ENCODE measurements at places on chromosomes 3 and 15.
A peak's percentile ranks its signal among the peaks of the same experiment; 100 is the strongest.

DNA sequence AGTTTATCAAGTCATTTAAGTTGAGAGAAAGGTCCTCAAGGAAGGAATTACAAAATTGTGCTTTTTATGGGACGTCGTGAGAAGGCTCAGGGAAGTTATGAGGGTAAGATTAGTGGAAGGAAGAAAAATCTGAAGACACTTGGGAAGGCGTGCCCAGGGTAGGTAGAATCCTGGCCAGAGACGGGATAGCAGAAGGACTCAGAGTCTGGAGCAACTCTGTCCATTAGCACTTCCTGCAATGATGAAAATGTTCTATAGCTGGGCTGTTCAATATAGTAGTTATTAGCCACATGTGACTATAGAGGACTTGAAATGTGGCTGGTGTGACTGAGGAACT, 271.0 kb upstream of the ZPLD1 start:
- no peak for DNase-seq

GRCh38 chr3:134803051-134803505, 8.0 kb downstream of the EPHB1 start:
- DNase-seq: no peak

GRCh38 chr15:42994546-42994945, 74.0 kb upstream of the TTBK2 start:
- no peak for DNase-seq

GRCh38 chr3:132326251-132326650, 9.0 kb downstream of the ACP3 start:
- no peak for DNase-seq

GRCh38 chr3:29280404-29281093, at the start of gene RBMS3:
TSS of gene RBMS3 (plus strand) at chr3:29281071.
- DNase-seq: peak; percentile 41

DNA sequence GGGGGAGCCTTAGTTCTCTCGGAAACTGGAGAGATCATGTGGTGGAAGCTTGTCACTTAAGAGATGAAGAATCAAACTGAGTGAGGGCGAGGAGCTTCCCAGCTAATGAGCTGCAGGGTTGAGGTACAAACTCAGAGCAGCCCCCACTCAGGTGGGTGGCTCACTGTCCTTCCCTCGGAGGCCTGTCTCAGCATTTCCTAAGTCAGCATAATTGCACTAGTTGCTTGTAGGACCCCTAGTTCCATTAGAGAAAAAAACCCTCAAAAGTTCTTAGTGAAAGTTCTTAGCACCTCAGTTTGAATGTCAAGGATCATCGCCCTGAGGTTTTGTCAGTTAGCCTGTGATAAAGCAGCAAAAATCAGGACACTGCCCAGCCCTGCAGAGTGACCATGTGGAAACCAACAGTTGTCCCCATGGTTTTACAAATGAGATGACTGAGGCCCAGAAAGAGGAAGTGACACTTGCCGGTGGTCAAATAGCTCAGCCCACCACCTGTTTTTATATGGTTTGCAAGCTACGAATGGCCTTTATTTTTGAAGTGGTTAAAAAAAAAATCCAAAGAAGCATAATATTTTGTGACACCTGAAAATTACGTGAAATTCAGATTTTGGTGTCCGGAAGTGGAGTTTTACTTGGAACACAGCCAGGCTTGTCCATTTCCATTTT, 11.9 kb downstream of the SMAD6 start:
- no peak for DNase-seq

DNA sequence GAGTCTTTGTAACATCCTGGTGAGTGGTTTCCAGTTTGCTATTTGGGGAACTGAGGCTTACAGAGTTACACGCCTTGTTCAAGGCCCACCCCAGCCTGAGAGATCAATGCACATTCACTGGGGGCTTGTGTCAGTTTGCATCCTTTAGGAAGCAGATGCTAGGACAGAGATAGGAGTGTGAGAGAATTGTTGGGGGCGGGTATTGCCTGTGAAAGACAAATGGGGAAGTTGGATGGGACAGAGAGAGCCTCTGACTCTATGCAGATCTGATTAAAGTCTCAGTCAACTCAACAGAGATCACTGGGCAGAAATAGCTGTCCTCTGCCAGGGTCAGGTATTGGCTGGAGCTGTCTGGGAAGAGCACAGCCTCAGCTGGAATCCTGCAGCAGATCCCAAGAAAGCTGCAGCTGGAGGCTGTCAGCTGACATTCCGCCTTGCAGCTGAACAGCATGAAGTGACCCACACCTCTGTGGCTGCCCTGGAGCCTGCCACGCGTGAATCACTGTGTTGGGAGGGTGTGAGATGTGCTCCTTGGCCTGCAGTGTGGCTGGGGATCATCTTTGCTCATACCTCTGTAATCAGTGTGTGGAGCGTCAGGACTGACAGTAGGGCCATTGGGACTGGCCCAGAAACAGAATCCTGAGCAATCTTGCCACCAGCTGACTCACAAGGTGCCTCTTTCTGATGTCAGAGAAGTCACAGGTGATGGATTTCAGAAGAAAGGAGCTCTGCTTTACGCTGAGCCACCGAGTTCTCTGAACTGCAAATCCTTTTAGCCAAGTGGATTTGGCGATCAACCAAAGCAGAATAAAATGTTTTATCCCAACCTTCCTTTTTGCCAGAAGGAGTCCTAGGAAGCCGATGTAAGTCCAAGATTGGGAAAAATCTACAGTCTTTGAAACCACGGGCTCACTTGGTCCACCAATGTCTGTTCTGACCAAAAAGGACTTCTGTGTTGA, 284.1 kb upstream of the LRRFIP2 start:
- no peak for DNase-seq

- DNase-seq: no peak
Observed at GRCh38 chr3:32641356-32641755, 43.6 kb upstream of the CNOT10 start.

DNA sequence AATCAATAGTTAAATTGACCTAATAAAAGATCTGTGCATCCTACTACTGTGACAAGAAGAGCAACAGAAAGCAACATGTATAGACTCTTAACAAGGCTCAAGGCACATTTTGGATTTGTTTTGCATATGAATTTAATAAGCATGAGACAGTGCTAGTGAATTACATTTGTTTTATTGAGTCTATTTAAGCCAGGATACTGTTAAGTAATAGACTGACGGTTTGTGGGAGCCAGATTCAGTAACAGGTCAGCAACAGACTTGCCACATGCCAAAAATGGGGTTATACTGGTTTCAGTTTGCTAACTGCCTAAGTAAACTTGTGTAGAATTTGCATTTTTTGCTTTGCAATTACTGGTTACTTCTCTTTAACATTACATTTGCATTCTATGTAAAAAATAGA, 54.0 kb downstream of the MBNL1 start:
- DNase-seq: peak; percentile 97

DNA sequence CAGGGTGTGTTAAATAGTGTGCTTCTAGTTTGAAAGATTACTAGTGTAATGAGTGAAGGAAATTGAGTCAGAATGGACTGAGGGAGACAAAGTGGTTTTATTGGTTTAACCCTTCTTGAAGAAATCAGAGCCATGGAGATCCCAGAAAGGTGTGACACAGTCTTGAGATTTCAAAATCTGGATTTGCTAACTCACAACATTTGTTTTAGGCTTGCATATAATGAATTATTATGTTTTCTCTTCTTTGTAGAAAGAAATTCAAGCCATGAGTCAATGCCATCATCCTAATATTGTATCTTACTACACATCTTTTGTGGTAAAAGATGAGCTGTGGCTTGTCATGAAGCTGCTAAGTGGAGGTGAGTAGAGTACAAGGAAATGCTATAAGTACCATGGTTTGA, 25.1 kb downstream of the OXSR1 start:
- no peak for DNase-seq

DNA sequence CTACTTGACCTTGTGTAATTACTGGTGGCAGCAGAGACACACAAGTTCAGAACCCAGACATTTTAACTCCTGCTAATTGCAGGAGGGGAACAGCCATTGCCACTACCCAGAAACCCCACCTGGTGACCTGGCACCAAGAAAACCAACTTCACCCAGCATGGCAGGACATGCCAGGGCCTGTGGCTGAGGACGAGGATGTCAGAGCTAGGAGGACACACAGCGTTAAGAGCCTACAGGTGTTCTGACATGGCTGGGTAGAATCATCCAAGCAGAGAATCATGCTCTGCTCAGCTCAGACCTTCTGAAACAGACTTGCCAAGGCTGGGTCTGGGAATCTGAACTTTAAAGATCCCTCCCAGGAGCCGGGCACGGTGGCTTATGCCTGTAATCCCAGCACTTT, 11.7 kb upstream of the SPATA12 start:
- DNase-seq: peak; percentile 17

GRCh38 chr3:49017971-49018706, at the start of gene DALRD3:
TSS of gene DALRD3 (minus strand) at chr3:49018580. CDS start at chr3:49018564, 16 bp downstream.
- DNase-seq: peak; percentile 69

DNA sequence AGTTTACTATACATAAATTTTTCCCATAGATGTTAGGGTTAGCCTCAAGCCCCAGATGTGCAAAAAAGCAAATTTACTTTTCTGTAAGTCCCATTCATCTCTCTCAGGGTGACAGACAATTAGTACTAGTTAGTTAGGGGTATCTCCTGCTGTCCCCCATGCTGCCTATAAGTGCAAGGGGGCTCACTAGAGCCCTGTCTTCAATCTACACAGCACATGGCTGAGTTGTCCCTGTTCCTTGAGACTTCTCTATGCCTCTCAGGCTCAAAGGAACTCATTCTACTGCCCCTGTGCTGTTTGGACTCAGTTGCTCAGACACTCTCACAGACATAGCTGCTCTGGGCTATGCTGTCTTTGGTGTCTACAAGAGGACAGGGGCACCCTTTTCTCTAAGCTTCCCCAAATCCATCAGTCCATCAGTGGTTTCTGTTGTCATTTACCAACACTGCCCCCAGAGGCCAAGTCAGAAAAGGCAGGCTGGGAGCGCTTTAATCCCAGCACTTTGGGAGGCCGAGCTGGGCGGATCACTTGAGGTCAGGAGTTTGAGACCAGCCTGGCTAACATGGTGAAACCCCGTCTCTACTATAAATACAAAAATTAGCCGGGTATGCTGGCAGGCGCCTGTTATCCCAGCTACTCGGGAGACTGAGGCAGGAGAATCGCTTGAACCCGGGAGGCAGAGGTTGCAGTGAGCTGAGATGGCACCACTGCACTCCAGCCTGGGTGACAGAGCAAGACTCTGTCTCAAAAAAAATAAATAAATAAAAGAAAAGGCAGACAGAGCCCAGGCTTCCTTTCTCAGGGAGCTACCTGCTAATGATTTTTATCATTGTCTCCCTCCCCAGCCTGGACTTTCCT, 31.4 kb upstream of the PRTG start:
- peak; percentile 24 for DNase-seq

- no peak for DNase-seq
Observed at GRCh38 chr3:35675206-35675605, 35.9 kb downstream of the ARPP21 start.

DNA sequence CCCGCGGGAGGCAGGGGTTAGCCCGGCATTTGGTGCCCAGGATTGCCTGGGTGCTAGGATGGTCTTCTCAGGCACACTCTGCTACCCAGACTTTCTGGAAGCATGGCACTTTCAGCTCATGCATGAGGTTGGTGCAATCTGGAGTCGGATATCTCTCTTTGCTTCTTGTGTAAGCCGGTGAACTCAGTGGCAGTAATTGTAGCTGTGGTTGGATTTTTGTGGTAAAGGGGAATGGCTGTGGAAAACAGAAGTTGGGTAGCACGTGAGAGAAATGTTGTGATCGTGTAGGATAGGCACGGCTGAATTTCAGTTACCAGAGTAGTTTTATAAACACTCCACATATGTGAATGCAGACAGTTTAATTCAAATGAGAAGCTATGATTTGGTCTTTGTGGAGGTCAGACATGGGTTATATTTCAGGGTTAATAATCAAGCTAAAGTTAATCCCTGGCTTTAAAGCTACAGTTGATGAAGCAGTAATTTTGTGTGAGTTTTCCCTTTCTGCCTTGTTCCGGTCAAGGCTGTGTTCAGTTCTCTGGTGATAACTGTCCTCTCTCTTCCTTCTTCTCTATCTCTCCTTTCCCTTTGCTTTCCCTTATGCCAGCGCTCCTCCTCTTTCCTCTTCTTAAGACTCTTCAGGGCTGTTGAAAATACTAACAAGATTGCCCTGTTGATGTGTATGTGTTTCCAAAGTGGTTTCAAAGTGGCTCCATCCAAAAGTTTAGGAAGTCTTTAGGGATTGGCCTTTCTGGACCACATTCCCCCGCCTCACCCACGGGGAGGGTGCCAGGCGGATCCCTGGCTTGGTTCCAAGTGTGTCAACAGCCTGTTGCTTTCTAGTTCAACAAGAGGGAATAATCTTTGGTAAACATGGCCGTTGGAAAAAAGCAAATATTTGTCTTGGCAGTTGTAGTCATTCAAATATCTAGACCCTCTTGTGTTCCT, 404.6 kb upstream of the C2CD4B start:
- peak; percentile 95 for DNase-seq

GRCh38 chr15:57060799-57061198, 142.4 kb downstream of the TCF12 start:
- no peak for DNase-seq

DNA sequence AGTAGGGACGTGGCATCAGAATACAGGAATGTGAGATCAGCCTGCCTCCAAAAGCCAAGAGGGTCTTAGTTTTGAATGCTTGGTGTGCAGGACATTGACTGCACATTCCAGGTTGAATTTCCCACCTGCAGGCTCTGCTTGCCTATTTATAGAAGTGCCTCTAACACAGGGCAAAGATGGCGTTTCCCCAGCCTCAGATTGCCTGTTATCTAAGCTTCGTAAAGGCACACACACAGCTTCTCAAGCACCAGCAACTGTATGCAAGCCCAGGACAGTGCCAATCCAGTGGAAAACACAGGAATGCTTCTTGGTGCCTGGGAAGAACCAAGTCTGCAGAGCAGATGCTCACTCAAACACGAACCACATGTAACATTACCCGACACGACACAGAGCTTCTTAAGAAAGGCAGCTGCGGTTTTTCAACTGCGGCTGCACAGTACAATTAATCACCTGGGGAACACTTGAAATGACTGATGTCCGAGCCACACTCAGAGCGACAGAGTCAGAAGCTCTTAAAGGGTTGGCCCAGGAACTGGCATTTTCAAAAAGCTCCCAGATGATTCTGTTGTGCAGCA, 90.0 kb upstream of the ANKRD34C start:
- DNase-seq: no peak

GRCh38 chr15:81282911-81283310, 41.0 kb downstream of the STARD5 start:
- no peak for DNase-seq

DNA sequence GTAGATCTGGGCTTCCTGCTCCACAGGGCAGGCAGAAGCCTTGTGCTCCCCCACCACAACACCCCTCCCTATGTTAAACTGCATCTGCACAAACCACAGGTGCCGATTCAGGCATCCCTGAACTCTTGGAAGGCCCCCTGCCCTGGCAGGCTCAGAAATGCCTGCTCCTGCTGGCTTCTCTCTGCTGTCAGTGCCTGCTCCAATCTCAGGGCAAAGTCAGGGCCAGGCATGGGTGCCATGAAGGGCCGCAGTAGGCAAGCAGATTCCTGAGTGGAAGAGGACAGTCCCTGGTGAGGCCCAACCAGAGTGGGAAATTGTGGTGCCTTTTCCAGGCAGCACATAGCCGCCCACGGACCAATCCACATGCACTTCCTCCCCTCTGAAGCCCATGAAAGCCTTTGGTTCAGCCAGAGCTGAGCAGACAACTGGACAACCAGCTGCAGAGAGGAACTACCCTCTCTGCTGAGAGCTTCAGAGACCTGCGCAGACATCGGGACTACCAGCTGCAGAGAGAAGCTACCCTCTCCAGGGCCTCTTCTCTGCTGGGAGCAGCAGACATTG, 13.6 kb downstream of the PRR20G start:
- DNase-seq: no peak
